ENCODE measurements at places on chromosomes 2 and 18.

GRCh38 chr2:28274911-28275685, 117.6 kb upstream of the FOSL2 start:
- DNase-seq: no peak

DNA sequence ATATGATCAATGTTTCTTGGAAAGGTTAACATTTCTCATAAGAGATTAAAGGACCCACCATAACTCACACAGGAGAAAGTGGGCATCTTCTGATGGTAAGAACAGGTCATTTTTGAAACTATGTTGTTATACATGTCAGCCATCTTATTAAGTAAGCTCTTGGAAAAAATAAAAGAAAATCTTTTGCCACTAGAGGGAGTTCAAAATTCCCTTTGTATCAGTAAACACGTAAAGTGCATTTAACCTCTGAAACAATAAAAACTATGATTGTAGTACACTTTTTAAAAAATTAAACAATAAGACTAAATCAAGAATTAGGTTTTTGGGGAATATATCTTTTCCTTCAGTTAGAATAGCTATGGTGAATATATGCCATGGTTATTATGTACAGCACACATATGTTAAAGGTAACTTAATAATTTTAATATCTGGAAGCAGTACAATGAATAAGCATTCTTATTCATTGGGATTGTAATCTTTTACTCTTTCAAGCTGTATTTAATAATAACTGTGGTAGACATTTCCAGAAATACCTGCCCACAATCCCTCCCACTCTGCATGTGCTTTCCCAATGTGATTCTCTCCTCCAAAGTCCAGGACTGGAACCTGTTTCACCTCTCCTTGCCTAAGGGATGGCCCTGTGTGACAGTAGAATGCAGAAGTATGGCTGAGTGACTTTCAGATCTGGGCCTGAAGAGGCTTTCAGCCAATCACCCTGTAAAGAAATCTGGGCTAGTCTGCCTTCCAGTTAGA, 64.2 kb downstream of the RBMS1 start:
- no peak for DNase-seq

DNA sequence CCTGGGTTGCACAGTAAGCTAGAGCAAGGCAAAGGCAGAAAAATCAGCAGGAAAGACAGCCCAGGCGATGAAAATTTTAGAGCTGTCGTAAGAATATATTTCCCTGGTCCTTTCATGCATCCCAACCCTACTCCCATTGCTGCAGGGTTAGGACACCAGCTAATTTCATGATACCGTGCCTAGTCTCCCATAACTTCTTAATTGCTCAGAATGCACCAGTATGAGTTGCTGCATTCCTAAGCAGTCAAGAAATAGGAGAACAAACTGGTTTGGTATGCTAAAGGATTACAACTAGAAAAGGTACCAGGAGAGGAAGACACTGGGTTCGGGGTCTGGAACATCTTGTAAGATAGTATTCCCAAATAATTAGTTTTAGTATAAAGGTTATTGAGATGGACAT, 269.4 kb upstream of the NRXN1 start:
- DNase-seq: no peak

GRCh38 chr2:227903381-227903780, 31.9 kb downstream of the DAW1 start:
- DNase-seq: no peak

- no peak for DNase-seq
Measured at GRCh38 chr2:6072276-6072675, 380.1 kb downstream of the SOX11 start.

DNA sequence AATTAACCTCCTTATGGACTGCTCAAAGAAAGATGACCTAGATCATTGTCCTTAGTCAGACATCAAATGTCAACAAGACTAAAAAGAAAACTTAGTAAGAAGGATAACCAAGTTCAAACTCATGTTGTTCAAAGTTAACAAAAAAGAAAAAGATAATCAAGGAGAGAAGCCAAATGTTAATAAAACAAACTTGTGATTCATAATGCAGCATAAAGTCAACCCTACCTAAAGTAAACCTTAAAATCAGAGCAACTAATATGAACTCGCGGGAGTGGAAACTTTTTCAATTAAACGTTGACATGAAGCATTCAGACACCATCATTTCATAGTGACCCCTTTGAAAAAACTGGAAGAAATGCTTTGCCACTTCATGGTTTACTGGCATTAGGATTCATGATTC, 52.9 kb downstream of the DNER start:
- no peak for DNase-seq

DNA sequence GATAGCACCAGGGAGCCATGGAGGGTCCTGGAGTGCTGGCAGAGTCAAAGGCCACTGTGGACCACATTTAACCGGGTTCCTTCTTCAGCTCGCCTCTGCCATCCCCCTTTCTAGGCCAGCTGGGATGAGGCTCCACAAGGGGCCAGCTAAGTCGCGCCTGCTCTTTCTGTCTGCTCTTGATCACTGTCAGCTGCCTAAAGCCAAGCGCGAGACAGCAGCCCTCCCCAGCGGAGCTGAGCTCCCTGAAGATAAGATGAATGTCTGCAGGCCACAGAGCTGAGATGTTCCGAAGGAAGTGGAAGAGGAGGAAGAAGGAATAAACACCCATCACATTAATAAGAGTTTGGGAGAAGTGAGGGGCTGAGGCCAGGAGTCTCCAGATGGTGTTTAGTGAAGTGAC, 99.6 kb downstream of the CELF4 start:
- DNase-seq: no peak

GRCh38 chr2:140851258-140851981, 1279.4 kb downstream of the LRP1B start:
- DNase-seq: no peak

- DNase-seq: no peak
Measured at GRCh38 chr18:10015941-10016819, 102.4 kb downstream of the VAPA start.

GRCh38 chr2:10655499-10656225, 34.1 kb downstream of the NOL10 start:
- DNase-seq: no peak

DNA sequence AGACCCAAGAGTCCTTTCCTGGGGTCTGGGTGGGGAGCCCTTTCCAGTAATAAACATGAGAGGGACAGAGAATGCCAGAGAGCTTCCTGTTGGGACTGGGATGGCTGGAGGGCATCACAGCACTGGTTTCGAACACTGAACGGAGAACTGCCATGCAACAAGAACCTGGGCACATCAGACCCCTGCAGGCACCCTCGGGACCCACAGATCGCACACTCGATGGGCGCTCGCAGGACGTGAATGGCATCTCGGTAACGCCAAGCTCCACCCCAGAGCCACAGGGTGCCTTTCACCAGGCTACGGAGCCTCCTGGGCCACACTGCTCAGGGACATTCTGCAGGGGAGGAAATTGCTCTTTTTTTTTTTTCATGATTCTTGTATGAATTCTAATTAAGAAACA, 25.1 kb downstream of the SLC66A2 start:
- DNase-seq: no peak

GRCh38 chr2:42072349-42073118, 24.7 kb downstream of the PKDCC start:
- DNase-seq: no peak

- no peak for DNase-seq
Measured at GRCh38 chr2:198141726-198142125, 337.3 kb downstream of the PLCL1 start.

DNA sequence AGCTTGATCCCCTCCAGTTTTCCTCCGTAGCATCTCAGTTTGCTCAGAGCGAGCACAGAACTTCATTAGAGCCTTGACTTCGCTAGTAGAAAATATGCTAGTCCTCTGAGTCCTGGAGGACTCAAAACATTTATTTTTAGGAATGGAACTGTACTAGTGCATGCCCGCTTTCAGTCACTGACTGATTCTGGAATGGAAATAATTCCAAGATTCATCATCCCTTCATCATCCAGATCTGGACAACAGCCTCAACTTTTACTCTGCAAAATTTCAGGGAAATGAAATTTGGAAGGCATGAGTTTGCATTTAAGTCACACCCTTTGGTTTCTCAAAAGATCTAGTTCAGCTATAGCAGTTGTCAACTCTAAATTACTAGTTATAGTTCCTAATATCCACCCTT, 304.6 kb downstream of the XIRP2 start:
- DNase-seq: no peak

DNA sequence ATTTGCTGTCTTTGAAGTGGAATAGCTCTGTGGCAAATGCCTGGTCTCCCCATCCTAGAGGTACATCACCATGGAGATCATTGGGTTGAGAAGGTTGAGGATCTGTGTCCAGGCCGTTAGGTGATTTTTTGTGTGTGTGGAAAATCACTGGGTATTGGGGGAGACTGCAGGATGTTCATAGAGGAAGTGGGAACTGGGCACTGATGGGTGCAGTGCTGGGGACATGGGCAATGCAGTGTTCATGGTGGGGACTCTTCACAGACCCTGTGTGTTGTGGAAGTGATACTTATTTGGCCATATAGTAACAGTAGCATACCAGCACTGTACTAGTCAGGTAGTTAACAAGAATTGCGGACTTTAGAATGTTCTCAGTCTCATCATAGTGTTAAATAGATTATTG, 34.9 kb downstream of the ATP9B start:
- no peak for DNase-seq

DNA sequence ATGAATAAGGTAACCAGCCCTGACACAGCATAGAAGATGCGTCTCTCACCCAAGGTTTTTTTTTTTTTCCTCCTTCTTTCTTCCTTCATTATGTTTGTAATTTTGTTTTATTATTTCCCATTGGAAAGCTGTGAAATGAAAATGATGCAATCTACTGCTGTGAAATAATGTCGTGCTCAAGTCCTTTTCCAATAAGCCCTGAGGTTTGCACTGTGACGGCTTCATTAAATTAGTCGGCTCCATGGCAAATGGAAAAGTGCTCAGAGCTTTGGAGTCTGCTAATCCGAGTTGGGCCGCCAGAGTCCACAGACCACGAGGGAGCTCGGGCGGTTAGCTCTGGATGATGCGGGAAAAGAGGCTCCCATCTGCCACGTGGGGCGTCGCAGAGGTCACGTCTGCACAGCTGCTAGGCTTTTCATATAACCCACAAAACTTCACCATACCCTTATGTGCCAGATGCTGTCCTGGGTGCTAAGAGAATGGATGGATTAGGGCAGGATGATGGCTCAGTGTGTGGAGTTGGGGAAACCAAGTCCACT, 92.3 kb upstream of the CAPN13 start:
- no peak for DNase-seq

GRCh38 chr18:24041691-24042090, 27.1 kb downstream of the TTC39C start:
- no peak for DNase-seq

DNA sequence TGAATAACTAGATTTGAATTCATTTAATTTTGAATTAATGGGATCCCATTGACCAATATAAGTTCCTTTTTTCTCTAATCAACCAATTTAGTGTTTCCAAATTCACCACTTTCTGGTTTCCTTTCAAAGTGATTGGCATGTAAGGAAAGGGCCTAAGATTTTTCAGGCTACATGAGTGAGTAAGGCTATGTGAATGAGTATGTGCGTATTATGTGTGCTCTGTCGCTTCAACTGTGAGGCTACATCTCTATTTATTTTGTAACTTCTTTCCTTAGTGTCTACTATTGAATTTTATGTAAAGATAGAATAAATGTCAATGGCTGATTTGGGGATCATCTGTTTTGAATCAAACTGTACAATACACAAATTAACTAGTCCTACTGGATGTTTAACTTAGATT, 110.6 kb downstream of the ABCA12 start:
- DNase-seq: no peak

GRCh38 chr18:63410792-63411191, 11.5 kb downstream of the VPS4B start:
- DNase-seq: no peak

GRCh38 chr2:2887772-2888387, 489.7 kb downstream of the EIPR1 start:
- no peak for DNase-seq

DNA sequence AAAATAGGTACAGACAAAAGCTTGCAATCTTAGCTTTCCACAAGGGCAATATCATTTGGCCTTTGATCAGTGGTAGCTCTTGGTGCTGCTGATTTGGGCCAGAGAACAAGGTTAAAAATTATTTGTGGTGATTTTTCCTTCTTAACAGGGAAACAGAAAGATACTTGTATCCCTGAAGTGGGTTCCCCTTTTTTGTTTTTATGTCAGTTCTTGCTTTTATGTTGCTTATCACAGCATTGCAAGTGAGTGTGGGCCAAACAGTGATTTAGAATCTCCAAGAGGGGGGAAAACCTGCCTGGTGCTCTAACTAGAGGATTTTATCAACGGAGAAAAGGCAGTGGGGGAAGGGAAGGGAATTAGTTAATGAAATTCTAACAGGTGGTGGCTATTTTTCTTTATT, 197.6 kb upstream of the SP5 start:
- no peak for DNase-seq

Measured in stimulated activated CD8-positive, alpha-beta memory T cell treated with anti-CD3 and anti-CD28 coated beads, Interleukin-15, amount 100 ng/mL, for 48 hours (primary cell).